ENCODE measurements at places on chromosomes 6 and 20.

DNA sequence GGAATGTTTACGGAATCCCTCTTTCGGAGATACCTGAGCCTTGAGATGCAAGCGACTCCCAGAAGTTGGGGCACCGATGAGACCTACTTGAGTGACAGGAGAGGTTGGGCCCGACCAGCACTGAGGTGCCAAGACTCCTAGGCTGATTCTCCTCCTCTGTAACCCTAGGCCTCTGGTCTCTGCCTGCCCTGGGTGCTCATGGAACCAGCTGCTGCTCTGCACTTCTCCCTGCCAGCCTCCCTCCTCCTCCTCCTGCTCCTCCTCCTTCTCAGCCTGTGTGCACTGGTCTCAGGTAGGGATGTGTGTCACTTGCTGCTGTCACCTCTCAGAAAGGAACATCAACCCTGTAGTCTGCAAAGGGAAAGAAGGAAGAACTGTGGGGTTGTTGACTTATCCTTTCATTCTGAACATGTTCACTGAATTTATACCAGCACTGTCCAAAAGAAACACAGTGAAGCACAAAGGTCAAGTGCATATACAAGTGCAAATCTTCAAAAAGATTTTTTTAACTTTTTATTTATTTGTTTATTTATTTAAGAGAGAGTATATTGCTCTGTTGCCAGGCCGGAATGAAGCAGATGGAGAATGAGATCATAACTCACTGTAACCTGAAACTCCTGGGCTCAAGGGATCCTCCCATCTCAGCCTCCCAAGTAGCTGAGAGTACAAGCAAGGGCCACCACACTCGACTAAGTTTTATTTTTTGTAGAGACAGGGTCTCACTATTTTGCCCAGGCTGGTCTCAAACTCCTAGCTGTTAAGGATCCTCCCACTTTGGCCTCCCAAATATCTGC, 913 bp downstream of the BTN2A2 start:
- peak; percentile 57 for DNase-seq

GRCh38 chr6:110828396-110828795, 13.1 kb upstream of the CDK19 start:
- no peak for DNase-seq

DNA sequence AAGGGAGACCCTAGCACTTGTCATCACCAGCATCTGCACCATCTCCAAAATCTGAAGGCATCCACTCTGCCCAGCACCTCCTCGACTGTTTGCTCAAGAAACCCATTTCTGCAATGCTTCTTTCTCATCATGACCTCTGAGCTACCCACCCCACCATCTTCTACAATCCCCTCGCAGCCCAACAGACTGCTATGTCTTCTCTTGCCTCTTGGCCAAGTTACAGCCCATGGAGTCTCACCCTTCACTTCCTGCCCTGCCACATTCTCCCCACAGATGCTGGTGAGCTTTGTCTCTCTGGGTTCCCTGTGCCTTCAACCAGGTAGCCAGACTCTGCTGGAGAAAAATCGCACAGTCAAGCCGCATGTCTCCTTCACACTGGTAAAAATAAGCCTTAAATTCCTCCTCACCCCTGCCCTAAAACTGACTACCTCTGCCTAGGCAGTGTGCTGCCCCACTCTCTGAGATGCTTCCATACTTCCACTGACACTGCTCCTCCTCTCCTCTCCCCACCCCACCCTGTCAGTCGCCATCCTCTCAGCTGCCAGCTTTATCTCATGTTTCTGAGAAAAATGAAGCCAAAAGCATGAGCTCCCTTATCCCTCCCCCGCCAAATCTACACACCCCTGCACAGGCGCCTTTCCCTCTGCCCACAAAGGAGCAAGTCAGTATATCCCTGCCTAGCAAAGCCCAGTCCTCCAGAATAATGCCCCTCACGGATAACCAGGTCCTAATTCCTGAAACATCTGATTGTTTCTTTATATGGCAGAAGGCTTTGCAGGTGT, 2.3 kb upstream of the TXNDC5 start:
- no peak for DNase-seq

DNA sequence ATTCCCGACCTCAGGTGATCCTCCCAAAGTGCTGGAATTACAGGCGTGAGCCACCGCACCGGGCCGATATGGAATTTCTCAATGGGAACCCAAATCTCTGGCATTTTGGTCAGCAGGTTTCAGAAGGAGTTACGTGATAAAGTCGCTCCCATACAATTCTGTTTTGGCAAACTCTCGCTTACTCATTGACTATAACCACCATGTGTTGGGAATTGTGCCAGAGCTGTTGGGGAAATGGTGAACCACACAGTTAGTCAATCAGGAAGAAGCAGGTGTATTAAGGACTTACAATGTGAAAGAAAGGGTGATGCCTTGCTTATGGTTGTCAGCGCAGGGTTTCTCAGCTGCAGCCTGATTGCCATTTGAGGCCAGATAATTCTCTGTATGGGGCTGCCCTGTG, 410.5 kb downstream of the QKI start:
- DNase-seq, result no peak

- no peak for DNase-seq
Observed at GRCh38 chr6:80437221-80437620, 330.8 kb downstream of the BCKDHB start.

GRCh38 chr6:66173587-66173986, 466.6 kb upstream of the EYS start:
- DNase-seq, result no peak

DNA sequence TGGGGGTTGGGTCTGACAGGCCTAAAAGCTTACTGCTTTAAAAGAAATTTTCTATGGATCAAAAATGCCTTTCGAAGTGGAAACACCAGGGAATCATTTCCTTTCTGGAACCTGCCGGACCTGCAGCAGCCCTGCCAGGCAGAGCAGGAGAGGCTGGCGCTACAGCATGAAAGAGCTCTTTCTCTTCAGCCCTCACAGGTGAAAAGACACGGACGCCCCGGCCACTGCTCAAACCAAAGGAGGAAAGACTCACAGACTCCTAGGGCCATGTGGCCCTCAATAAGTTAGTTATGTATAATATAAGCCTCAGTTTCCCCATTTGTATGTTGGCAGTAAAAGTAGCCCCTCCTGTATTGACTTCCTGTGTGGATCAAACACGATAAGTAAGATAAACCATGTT, 8.3 kb downstream of the SCML4 start:
- DNase-seq, result no peak

- DNase-seq, result no peak
Observed at GRCh38 chr20:9027626-9028025, 41.3 kb upstream of the PLCB4 start.

DNA sequence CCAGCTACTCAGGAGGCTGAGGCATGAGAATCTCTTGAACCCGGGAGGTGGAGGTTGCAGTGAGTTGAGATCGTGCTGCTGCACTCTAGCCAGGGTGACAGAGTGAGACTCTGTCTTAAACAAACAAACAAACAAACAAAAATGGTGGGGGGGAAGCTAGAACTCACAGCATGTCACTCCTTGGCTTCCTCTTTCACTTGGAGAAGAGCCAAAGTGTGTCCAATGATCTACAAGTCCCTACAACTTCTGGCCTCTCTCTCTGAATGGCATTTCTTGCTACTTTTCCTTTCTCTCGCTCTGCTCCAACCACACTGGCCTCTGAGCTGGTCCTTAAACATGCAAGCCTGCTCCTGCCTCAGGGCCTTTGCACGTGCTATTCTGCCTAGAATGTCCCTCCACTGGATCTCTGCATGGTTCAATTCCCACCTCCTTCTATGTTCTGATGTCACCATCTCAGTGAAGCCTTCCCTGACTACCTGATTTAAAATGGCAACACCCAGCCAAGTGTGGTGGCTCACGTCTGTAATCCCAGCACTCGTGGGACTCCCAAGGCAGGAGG, 8.1 kb downstream of the TLDC2 start:
- DNase-seq, result no peak

Data from CD8-positive, alpha-beta T cell (primary cell).